Trophoblast cell (in vitro differentiated cells and primary cell): ENCODE measurements at places on chromosomes 7 and 10.
A peak's percentile ranks its signal among the peaks of the same experiment; 100 is the strongest.

- DNase-seq, result peak; percentile 39
These were observed 50.4 kb upstream of the ZNF365 start for GRCh38 chr10:62323751-62324150.

- no peak for DNase-seq
These were observed 5.2 kb downstream of the ZNF365 start for GRCh38 chr10:62379394-62379793.

- no peak for DNase-seq
These were observed 41.6 kb downstream of the PROSER2 start for GRCh38 chr10:11864727-11865126.

GRCh38 chr10:95458871-95459270, 102.3 kb downstream of the SORBS1 start:
- no peak for DNase-seq
